Stimulated activated CD8-positive, alpha-beta memory T cell treated with anti-CD3 and anti-CD28 coated beads, Interleukin-2, amount 100 ng/mL, for 1 hour (primary cell): ENCODE measurements at places on chromosomes 5 and 9.
A peak's percentile ranks its signal among the peaks of the same experiment; 100 is the strongest.

DNA sequence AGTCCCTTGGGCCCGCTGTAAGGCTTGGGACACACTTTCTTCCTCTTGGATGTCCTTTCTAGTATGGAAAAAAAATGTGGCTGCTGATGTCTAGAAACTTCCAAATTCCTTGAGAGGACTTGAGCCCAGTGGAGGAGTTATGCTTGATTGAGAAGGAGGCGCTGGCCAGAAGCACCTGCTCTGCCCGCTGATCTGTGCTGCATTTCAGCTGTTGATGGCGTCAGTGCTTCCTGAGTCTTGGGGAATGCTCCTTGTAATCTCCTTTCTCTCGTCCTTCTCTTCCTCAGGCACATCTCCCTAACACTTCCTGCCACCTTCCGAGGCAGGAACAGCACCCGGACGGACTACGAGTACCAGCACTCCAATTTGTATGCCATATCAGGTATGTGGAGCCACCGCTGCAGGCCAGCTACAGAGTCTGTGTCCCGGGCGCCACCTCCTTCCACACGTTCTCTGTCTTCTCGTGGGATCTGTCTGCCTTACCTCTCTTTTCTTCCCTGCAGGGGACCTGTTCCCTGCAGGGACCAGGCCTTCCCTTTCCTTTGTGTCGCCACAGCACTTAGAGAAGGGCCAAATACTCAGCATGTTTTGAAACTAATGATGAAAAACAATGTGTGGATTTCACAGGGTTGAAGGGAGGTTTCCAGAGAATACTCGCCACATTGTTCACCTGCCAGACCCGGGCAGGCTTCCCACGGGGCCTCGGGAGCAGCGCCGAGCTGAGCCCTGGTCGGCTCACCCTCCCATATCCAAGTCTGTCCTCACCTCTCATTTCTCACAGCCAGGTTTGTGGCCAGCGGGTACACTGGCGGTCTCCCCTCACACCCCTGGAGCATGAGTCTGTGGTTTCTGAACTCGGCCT, 95.2 kb downstream of the MVB12B start:
- no peak for DNase-seq

DNA sequence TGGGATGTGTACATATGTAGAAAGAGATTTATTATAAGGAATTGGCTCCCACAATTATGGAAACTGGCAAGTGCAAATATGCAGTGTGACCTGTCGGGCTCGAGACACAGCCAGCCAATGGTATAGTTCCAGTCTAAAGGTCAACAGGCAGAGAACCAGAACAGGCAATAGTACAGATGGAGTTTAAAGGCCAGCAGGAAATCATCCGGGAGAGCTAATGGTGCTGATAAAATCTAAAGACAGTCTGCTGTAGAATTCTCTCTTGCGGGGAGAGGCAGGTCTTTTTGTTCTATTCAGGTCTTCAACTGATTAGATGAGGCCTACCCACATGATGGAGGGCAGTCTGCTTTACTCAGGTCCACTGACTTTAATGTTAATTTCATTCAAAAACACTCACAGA, 21.8 kb downstream of the ANKRD31 start:
- no peak for DNase-seq

DNA sequence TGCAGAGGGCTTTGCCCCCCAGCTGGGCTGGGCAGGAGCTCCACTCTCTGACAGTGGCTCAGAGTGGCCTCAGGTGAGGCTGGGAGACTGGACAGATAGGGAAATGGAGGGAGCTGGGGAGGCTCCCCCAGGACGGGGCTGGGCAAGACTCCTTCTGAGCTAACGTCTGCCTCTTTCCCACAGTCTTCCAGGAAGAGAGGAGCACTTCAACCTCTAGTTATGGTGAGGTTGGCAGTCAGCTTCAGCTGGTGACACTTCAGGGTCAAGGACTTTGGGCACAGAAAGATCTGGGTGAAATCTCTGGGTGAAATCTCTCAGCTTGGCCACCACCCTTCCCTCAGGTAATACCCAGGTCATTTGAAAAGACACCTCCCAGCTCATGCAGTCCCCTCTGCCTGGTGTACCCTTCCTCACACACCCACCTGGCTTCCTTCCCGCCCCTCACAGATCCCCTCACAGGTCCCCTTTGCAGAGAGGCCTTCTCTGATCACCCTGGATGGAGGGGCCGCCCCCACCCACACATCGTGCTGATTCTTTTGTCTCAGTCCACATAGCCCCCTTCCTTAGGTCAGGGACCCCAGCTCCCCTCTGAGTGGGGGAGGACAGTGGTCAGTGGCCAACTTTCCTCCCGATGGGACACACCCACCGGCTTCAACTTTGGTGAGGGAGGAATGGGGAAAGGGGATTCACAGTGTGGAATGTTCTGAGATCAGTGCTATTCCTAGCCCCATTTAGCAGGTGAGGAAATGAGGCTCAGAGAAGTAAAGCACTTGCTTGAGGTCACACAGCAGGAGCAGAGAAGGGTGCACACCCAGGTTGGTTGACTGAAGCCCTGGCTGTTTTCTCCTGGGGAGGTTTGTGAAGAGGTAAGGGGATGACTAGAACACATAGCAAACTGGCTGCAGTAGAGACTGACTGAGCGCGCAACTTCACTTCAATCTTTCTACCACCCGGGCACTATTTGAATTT, 15.8 kb upstream of the NEURL1B start:
- DNase-seq: no peak

GRCh38 chr9:97985058-97985861, 2.1 kb downstream of the ANP32B start:
- DNase-seq: peak; percentile 16

- DNase-seq: no peak
Measured at GRCh38 chr9:30103647-30104394, 2280.6 kb upstream of the ACO1 start.

DNA sequence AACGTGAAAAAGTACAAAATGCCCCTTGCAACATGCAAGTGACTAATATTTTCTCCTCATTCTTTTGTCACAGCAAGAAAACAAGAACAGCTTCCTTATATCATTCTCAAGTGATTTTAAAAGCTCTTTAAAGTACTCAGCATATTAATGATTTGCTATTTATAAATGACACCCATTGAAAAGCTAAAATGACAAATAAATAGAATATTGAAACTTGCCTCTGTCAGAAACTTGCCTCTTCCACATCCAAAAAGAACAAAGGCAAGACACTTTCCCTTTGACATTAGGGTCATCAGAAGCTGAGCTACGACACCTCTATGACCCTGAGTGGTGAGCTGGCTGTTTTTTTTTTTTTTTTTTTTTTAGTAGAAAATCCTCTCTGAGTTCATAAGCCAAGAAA, 339.6 kb upstream of the ITGA1 start:
- DNase-seq: no peak

DNA sequence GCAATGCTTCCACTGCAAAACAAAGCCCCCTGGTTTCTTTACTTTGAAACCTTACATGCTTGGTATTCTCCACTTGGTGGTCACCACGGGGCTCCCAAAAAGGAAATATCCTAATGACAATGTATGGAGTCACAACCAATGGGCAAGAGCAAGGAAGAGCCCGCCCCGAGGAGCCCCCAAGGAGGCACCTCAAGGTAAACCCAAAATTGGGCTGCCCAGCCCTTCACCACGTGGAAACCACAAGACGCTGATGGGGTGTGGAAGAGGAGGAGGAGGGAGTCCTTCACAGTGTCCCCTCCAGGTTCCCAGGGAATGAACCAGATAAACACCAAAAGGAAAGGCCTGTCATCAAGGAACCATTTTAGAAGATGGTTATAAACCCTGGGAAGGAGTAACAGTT, 3.8 kb downstream of the ROR2 start:
- DNase-seq: no peak

DNA sequence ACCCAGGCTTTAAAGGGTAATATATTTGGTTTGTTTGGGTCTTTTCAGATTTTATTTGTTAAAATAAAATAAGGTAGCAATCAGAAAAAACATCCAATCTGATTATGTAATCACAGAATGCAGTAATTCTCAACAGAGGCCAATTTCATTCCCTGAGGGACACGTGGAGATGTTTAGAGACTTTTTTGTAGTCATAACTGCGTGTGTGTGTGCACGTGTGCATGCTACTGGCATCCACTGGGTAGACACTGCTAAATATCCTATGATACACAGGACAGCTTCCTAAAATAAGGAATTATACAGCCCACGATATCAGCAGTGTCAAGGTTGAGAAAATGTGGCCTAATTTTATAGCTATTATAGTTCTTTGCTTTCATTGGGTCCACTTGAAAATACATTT, 180.8 kb upstream of the KLF9 start:
- no peak for DNase-seq
